ENCODE measurements at places on chromosomes 1 and 21.

DNA sequence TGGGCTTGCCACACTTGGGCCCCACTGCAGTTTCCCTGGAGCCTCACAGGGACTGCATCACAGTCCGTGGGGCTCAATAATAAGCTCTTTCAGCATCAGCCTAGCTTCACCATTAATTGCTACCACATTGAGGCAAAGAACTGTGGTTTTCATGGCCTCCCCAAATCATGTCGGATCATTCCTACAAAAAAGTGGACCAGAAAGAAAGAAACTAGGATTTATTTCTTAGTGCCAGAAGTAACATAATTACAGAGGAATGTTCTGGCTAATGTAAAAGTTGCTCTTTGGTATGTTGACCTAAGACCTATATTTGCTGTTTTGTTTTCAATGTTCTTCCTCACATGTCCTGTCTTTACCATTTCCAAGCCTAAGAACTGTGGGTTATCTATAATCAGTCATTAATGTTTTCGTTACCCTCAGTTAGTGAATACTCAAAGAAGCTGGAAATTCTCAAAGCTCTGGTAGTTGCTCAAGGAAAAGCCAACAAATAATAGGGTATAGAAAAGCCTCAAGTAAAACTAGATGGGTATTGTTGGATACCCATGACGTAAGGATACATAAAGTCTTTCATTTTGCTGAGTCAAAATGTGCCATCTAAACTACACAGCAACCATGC is 173.9 kb downstream of the LTN1 start:
- DNase-seq, result no peak

DNA sequence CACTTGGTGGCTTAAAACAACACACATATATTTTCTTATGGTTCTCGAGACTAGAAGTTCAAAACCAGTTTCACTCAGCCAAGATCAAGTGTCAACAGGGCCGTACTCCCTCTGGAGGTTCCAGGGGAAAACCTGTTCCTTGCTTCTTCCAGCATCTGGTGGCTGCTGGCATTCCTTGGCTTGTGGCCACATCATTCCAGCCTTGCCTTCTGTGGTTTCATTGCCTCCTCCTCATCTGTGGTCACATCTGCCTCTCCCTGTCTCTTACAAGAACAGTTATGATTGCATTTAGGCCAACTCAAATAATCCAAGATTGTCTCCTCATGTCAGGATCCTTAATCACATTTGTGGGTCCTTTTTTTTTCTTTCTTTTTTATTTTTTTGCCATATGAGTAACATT is 240.7 kb upstream of the HOOK1 start:
- no peak for DNase-seq

- no peak for DNase-seq
Measured at GRCh38 chr1:224392411-224393249, 36.0 kb downstream of the CNIH4 start.

- DNase-seq, result no peak
Measured at GRCh38 chr1:76799700-76800099, 67.6 kb upstream of the ST6GALNAC5 start.

All from ovary (tissue), 10 donors.